RWPE2 (cell line): ENCODE measurements at places on chromosomes 2 and 18.

DNA sequence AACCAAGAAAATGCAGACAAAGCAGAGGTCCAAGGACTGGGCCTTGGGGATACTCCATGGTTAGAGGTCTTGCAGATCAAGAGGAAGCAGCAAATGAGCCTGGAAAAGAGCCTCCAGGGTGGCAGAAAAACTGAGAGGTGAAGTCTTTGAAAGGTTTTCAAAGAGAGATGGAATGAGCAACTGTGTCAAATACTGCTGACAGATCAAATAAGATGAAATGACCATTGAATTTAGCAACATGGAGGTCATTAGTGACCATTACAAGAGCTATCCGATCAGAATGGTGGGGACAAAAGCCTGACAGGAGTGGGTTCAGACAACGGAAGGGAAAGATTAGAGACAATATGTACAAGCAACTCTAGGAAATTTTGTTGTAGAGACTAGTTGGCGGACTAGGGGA, 1.5 kb downstream of the CLHC1 start:
- no peak for DNase-seq

DNA sequence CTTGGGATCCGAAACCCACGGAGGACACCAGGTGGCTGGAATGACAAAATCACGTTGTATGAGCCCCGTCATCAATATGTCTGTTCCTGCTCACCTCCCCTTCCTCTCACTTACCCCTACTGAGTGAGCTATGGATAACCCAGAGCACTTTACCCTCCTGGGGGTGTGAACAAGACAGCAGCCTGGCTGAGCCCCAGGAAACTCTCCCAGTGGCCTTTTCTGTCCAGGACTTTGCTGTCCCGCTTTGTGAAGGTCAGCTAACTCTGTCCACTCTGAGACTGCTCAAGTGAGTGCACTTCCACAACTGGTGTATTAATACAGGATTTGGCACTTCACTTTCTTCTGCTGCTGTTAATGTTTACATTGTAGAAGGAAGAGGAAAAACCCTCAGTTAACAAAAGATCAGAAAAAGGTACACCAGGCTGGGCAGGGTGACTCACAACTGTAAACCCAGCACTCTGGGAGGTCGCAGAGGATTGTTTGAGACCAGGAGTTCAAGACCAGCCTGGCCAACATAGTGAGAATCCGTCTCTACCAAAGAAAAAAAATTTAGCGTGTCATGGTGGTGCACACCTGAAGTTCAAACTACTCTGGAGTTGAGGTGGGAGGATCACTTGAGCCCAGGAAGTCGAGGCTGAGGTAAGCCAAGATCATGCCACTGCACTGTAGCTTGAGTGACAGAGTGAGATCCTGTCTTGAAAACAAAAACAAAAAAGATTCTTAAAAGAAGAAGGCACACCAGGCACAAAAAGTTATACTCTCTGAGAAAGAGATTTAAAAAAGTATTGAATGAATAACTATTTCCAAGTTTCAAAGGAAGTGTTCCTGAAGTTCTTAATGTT, 90.3 kb downstream of the CLHC1 start:
- no peak for DNase-seq

DNA sequence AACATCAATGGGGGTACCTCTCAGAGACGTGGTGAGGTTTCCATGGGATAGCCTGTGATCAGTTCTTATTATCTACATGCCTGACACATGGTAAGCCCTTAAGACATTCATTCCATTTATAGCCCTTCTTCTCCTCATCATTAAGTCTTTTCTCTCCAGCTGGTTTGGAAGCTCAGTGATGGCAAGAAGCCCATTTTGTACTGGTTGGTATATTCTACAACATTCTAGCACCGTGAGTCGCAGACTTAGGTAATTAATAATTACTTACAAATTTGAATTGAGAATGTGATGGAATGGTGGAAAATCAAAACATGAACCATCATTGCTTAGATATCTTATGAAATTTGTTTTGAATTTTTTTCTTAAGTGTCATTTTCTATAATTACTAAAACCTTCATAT, 472.6 kb downstream of the DLGAP1 start:
- DNase-seq = no peak

GRCh38 chr2:140154706-140155105, 1374.5 kb upstream of the NXPH2 start:
- no peak for DNase-seq

DNA sequence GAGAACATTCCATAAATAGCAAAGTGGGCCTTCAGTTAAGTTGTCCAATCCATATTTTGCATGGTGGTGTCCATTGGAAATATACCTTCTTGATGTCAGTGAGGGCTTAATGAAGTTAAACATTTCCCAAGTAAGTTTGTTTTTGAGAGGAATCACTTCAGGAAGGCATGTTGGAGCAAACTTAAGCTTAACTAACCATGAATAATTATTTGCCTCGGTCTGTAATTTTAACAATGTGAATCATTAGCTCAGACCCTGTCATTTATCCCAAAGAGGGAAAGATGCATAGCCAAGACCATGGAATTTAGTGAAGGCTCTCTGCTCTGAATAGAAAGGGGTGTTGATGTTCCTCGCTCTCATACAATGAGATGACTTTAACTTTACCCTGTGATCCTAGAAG, 47.4 kb downstream of the SPATS2L start:
- DNase-seq = no peak

GRCh38 chr2:241381872-241382271, 25.8 kb downstream of the FARP2 start:
- no peak for DNase-seq

GRCh38 chr2:3633982-3634595, 23.9 kb upstream of the ALLC start:
- DNase-seq = peak; percentile 16

GRCh38 chr2:233414777-233415570, 60.7 kb downstream of the DGKD start:
- no peak for DNase-seq

- no peak for DNase-seq
These were observed 25.8 kb upstream of the IL18RAP start for GRCh38 chr2:102397209-102397608.

DNA sequence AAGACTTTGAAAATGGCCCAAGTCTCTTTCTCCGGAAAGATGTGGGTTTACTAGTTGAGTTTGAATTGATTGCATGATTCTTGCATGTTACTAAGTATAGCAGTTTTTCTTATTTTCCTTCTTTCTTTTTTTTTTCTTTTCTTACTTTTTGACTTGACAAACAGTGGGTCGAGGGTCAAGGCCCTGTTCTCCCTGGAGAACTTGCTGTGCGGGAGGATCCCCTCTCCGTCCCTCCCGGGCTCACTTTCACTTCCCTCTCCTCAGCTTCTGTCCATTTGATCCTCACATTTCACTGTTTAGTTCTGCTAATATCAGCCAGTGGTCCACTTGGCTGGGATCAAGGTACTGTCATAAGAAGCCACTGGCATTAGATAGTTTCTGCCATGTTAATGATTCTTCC, 767.4 kb downstream of the TDRD15 start:
- no peak for DNase-seq

GRCh38 chr2:167784084-167784425, 463.3 kb downstream of the STK39 start:
- no peak for DNase-seq

GRCh38 chr2:177574356-177574755, 181.8 kb downstream of the AGPS start:
- DNase-seq = no peak

DNA sequence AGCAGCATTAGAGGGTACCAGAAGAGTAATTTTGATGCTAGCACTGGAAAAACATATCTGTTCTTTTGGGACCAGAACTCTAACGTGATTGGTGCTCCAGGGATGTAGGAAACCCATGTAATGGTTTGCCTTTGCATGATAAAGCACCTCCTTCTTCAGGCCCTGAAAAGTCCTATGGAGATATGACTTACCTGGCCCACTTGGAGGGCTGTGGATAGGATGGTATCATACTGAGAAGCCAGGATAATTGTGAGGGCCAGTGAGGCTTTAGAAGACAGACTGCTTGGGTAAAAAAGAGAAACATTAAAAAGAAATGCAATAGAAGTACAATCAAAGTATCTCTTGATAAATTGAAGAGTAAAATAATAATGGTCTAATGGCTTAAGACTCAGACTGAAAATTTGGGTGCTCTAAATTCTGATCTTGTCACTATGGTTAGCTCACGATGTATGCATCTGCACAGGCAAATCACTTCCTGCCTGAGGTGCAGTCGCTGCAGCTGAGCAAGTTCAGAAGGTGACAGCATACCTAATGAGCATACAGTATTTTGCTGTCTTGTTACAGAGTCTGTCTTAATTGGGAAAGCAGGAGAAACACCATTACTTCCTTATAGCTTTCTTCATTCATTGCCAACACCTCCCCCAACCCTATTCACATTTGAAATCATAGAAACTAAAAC, 371.5 kb downstream of the NUP35 start:
- no peak for DNase-seq

- DNase-seq = no peak
These were observed 52.1 kb upstream of the EPB41L5 start for GRCh38 chr2:119960821-119961220.

DNA sequence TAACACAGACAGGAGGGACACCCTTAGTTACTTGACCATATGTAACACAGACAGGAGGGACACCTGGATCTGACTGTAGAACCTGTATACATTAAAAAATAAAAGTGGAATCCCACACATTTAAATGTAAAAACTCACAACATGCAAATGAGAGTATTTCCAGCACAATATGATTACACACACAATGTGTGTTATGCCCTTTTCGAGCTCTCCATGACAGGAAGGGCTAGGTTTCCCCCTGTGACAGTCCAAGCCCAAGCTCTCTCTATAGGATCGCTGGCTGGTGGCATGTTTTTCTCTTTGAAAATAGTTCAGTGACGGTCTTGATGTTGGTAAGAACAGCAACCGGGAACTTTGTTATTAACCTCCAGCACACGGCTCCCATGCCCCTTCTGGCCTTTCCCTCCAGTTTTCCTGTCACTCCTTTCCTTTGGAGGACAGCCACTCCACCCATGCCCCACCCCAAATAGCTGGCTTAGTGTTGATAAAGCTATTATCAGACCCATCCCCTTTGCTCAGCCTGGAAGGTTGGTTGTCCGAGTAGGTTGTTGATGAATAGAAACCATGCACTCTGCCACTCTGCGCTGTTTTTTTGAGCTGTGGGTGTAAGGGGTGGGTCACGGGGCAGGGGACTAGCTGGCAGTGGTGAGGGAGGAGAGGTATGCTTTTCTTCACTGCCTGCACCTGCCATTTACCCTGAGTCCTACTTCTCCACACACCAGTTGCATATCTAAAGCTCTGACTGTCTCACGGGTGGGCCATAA, 2.7 kb downstream of the RASGRP3 start:
- DNase-seq = no peak

DNA sequence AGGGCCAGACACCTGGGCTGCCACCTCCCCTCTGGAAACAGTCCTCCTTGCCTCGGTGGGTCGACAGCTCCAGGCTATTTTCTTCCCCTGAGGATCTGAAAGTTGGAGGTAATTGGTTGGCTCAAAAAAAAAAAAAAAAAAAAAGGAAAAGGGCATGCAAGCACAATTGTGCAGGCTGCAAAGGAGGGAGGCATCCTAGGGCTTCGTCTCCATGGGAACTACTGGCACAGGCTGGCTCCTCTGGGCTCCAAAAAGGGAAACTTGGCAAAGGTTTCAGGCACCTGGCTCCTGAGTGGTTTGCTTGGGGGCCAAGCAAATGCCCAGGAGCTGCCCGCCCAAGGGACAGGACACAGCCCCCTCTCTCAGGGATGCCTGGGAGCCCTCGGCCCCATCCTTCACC, 1.1 kb upstream of the KCNIP3 start:
- no peak for DNase-seq

DNA sequence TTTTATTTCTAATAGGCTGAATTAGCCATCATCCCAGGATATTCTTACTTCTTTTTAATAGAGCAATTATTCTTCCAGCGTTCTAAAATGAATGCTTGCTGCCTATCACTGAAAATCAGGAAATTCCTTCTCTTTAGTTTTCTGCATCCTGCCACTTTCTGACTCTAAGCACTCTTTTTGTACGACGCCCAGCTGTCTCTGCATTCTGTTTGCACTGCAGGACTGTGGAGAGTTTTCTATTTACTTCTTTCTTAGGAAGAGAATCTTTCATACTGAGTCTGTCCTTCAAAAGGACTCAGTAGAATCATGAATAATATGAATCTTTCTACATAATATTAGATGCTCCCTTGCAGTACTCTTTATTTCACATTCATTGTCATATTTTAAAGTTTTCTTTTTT, 360.4 kb upstream of the DSEL start:
- DNase-seq = no peak
